ENCODE measurements at places on chromosomes 1 and 21.
A peak's percentile ranks its signal among the peaks of the same experiment; 100 is the strongest.

GRCh38 chr1:96995351-96995750 lies 273.8 kb downstream of the PTBP2 start:
- DNase-seq = no peak

DNA sequence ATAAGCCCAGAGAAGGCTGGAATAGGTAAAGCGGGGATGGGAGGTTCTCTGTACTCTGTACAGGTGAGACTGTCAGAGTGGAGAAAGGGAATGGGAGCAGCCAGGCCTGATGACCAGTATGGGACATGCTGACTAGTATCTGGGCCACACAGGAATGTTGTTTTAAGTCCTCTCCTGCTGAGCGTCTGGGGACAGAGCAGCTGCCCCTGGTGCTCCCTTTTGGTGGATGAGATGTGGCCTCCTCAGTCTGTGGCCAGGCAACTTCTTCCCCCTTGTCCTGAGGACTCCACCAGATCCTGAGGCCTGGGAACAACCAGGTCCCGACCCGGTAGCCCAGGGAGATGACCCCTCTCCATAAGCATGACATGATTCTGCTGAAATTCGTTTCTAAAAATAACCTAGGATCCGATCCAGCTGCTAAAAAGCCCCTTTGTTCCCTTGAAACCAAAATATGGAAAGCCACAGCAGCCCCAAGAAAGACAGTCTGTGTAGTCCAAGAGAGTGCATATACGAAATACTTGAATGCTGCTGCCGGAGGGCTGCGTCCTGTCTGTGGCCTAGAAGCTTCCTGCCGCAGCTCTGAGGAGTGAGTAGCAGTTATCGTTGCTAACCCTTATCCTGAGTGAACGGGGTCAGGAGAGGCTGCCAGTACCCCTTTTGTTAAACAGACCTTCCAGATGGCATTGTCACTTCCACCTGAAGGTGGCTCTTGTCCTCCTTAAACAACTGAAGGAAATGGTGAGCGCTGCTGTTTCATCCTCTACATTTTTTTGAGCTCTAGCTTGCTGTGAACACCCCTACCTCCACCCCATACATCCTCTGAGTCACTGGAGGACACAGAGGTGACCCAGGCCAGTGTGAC lies 47.1 kb downstream of the ATP2B4 start:
- peak; percentile 93 for DNase-seq

- DNase-seq = no peak
Measured at GRCh38 chr1:176919386-176920378, 244.8 kb downstream of the ASTN1 start.

DNA sequence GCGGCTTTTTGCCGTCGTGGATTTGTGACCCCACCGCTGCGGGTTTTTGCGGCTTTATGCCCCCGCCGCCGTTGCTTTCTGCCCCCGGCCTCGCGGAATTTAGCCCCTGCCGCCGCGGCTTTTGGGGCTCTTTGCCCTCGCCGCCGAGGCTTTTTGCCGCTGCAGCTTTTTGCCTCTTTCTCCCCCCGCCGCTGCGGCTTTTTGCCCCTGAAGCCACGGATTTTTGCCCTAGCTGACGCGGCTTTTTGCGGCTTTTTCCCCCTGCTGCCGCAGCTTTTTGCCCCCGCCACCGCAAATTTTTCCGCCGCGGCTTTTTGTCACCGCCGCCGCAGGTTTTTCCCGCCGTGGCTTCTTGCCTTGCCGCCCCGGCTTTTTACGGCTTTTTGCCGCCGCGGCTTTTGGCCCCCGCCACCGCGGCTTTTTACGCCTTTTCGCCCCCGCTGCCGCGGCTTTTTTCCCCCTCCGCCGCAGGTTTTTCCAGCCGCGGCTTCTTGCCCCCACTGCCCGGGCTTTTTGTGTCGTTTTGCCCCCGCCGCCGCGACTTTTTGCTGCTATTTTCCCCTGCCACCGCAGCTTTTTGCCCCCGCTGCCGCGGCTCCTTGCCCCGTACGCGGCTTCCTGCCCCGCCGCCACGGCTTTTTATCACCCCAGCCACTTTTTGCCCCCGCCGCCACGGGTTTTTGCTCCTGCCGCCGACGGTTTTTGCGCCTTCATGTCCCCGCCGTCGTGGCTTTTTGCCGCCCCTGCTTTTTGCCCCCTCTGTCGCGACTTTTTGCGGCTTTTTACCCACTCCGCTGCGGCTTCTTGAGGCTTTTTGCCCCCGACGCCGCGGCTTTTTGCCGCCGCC lies 3933.6 kb downstream of the SRGAP2C start:
- DNase-seq = no peak

DNA sequence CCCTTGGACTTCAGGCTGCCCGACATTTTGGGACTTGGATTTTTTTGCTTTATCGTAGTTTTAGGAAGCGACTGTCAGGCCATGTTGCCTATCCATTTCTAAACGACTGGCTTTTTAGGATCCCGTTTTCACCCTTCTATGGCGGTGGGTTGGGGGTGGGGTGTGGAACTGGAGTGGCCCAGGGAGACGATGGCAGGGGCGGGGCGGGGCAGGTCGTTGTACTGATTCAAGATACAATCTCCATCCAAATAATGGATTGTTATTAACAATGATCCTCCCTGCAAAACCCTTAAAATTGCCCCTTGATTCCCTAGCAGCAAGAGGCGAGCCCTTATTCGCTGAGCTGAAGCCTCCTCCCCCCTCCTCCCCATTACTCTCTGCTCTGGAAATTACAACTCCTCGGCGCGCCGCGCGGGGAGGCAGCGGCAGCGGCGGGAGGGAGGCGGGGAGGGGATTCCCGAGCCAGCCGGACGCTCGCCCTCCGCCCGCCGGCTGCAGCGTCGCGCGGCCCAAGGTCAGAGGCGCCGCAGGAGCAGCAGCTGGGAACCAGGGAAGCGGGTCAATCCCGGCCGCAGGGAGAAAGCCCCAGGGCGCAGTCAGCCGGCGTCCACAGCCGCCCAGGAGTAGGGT lies at the start of gene TRIM67:
Gene TRIM67 (plus strand): TSS at position 392 of the 630 bp plus-strand sequence. CDS start 912 bp downstream, outside the sequence.
- DNase-seq = no peak

DNA sequence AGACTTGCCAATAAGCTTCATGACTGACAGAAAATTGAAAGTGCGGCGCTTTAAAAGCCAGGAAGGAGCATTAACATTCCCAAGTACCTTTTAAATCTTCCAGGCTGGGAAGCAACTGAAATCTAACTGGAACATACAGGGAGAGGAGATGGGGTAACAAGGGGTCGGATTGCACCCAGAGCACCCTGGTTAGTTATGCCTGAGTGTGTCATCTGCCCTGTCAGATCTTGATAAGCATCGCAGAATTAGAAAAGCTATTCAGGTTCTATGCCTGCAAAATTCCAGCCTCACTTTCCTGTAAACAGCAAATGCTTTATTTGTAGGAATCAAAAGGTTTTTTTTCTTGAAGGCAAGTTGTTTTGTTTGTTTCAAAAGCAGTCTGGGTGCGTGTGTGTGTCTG lies 58.5 kb downstream of the SERBP1 start:
- no peak for DNase-seq

DNA sequence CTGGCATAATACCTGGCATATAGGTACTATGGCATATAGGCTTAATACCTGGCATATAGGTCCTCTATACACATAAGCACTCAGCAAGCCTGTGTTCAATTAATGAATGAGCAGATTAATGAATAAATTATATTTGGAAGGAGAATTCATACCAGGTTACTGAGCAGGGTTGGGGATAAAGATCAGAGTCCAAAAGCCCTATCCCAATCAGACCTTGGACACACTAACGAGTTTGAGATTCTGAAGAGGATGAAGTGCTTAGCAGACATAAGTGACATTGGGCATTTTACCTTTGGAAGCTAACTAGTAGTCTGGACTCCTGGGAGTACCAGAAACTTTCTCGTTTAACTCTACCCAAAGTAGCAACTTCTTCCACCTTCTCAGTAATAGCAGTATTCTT lies 63.3 kb upstream of the ARHGAP29 start:
- DNase-seq = no peak

DNA sequence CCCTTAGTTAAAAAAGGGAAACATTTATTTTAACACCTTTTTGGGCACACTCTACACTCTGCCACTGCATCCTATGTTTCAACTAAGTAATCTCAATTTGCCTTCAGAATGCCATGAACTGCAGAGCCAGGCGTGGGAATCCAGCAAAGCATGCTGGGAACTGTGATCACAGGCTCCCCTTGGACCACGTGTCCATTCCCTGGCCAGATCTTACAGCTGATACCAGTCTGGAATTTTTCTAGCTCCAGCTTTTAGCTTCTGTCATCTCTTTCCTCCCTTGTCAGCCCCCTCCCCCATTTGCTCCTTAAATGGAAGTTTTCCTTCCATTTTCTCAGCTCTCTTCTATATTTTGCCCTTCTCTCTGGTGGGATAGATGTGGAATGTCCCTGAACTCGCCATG lies 29.4 kb downstream of the RCSD1 start:
- DNase-seq = no peak

DNA sequence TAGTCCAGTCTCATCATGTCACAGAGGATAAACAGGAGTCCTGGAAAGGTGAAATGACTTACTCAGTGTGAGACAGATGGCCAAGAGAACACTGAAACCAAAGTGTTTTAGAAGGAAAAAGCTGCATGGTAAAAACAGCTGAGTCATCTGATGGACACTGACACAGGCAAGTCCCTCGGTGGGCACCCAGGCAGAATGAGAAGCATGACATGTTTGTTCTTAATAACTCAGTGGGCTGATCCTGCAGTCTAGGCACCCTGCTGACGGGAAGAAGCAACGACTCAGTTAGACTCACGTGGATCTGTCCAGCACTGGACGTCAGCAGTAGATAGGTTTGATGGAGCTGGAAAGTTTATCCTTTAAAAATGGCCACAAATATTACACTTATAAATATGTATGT lies 116.9 kb downstream of the RGS7 start:
- DNase-seq = no peak

GRCh38 chr1:239260842-239261241 lies 125.5 kb upstream of the CHRM3 start:
- DNase-seq = no peak

DNA sequence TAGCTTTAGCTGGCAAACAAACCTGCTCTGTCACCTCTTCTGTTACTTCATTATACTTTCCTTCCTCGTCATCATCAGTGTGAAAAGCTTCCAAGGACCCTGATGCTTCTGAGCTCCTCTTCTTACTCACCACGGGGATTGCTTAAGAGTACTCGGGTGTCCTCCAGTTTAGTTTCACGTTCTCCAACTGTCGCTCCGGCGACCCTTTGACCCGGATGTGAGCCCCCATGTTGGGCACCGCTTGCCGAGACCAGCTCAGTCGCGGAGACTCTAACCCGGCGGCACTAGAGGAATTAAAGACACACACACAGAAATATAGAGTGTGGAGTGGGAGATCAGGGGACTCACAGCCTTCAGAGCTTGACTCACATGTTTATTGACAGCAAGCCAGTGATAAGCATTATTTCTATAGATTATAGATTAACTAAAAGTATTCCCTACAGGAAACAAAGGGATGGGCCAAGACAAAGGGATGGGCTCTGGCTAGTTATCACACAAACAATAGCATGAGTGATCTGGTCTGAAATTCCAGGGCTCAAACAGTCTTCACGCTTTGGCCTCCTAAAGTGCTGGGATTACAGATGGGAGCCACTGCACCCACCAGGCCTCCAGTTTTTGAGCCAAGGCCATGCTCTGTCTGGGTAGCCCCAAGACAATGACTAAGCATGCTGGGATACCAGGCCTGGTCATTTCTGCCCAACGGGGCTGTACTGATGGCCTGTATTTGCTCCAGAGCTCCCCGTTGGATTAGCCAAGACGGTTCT lies 30.1 kb upstream of the ENO1 start:
- no peak for DNase-seq

Measured in GM04503 (cell line).